ENCODE measurements at places on chromosomes 6 and 20. TPM values are rescaled to one million over a fixed set of nuclear protein-coding genes. Genes with fewer than 3 reads are reported as not detected.

The ZC3H12D gene
- total RNA-seq = not detected

The TRAPPC3L gene
- total RNA-seq = not detected

The LY6G6D gene
- total RNA-seq = not detected

The BEND6 gene
- 1.4 TPM for total RNA-seq

The TMEM200A gene
- total RNA-seq = not detected

The TCFL5 gene
- total RNA-seq = 23.0 TPM

The SYNGAP1 gene
- total RNA-seq = 7.3 TPM

The OR2J1 gene
- total RNA-seq = not detected

The PKIB gene
- 36.1 TPM for total RNA-seq

The TAAR6 gene
- total RNA-seq = not detected

The HDGFL1 gene
- total RNA-seq = not detected

The FABP7 gene
- total RNA-seq = 14.0 TPM

The MEP1A gene
- total RNA-seq = not detected

The TCF21 gene
- total RNA-seq = not detected

The ESR1 gene
- 2.4 TPM for total RNA-seq

The FNDC11 gene
- total RNA-seq = not detected

The GINS1 gene
- total RNA-seq = 8.3 TPM

The TMEM244 gene
- total RNA-seq = not detected

The RIMS4 gene
- total RNA-seq = under 0.01 TPM

The GSTA3 gene
- total RNA-seq = not detected

The BMP5 gene
- total RNA-seq = under 0.01 TPM

The BCAS1 gene
- under 0.01 TPM for total RNA-seq

The SAMHD1 gene
- total RNA-seq = 73.1 TPM

The MAPK13 gene
- total RNA-seq = 2.3 TPM

The CLVS2 gene
- total RNA-seq = not detected

The BIRC7 gene
- 2.7 TPM for total RNA-seq
